ENCODE measurements at places on chromosomes 16 and 17.

DNA sequence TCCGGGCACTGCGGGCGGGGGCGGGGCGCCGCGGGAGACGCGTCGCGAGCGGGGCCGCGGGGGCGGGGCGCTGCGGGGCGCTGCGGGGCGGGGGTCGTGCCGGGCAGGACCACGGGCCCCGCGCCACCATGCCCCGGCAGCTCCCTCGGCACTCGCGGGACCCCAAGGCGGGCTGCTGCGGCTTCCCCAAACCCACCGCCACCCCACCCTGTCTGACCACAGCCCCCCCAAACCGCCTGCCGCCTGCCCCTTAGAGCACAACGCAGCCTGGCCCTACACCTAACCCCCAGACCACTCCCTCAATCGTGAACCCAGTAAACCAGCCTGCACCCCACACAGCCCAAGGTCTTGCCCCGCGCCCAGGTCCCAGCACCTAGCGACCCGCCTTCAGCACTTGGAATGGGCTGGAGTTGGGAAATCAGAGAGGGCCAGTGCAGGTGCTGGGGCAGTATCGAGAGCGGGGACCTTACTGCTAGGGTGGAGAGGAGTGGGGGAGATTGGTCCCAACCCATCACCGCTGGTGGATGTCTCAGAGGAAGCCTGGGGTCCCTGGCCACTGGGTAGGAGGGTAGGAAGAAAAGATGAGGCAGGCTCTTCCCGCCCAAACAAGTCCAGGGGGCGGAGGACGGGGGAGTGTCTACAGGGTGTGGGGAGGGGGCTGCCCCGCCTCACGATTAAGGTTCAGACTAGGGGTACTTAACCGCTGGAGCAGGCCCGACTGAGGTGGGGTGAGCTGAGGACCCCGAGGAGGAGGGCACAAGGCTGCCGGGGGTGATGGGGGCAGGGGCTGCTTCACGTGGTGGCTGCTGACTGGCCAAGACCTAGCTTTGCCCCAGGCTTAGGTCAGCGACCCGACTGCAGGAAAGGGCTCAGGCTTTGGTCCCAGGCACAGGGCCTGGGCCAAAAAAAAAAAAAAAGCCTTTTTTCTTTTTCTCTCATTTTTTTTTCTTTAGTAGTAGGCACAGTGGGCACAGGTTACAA lies 539 bp upstream of the VAMP2 start:
- DNase-seq, result peak; percentile 92

GRCh38 chr16:85297881-85298280 lies 185.6 kb upstream of the CIBAR2 start:
- no peak for DNase-seq

DNA sequence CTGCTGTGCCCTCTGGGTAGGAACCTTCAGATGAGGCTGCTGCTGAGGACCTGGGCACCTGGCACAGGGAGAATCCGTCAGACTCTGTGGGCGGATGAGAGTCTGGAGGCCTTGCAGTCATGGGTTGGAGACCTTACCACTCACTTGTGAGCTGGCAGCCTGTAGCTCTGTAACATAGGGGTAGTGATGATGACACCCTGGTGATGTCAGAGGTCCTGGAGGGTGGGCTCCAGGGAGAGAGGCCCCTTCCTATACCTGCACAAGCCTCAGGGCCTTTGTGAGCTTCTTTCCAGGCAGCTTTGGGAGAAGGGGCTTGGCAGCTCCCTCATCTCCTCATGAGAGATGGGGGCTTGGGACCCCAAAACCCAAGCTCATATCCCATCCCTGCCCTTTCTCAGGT lies 1.6 kb downstream of the MIEF2 start:
- DNase-seq, result no peak

DNA sequence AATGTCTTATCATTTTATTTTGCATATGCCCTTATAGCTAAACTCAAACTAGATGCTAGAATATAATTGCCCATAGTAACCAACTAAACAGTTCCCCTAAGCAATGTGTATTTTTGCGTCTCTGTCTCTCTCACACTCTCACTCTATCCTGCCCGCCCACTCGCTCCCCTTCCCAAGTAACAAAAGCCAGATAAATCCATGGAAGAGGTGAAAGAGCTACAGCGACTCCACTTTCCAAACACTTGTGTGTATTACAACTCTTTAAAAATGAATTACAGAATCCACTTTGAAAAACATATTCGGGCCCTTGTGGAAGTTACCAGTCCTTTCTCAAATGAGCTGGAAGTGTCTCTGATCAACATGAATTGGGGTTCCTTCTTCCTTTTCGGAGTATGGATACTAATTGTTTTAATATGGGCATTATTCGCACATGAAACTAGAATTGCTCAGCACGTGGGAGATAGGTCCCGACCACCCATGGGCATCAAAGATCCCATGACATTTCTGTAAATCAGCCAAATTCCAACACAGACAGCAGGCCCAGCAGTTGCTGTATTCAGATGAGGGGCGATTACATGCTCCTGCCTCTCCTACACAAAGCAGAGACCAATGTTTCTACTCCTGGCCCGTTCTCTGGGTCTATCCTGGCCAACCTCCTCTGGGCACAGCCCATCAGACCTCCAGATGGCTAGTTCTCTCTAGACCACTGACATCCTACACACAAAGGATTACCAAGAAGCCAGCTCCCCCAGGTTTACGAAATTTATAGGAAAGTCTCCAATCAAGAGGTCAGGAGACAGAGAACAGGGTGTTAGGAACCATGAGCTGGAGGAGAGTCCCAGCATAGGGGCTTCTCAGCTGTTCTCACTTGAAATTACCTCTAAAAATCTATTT lies 121.5 kb downstream of the ZFHX3 start:
- no peak for DNase-seq

All from WERI-Rb-1 (cell line).